Ecto neural progenitor cell (in vitro differentiated cells): ENCODE measurements at places on chromosomes 4 and X.

DNA sequence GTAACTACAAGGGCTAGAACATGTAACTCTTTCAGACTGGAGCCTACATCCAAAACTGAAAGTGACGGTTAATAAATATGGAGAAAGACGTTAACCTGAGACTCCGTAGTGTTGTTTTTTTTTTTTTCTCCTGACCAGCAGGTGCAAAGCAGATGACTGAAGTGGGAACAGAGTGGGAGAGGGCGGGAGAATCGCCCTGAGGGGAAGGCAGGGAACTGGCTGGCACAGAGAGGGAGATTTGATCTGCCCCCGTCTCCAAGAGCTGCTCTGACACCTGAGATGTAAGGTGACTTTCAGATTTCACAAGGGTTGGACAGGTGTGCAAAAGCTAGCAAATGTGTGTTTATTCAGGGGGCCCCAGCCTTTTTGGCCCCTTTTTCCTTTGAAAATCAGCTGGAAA lies 180.2 kb downstream of the PALLD start:
- no peak for DNase-seq

- DNase-seq: no peak
Measured at GRCh38 chrX:44828008-44828605, 15.7 kb upstream of the DUSP21 start.

- DNase-seq: no peak
Measured at GRCh38 chr4:144189121-144189520, 48.6 kb upstream of the GYPA start.

DNA sequence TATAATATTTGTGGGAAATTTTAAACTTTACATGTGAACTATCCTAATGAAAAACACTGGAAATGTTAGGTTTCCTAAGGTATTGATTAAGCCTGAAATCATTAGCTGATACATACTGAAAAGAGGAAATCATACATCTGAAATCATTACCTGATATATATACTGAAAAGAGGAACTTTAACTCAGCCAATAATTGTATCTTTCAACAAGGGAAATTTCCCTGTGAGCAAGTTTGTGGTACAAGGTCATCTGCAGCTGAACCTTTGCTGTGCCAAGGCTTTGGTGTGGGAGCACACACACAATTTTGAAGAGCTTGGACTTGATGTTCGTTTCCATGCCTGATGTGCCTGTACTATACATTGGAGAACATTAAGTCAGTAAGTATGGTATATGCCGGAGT lies 131.9 kb upstream of the USP9X start:
- no peak for DNase-seq

DNA sequence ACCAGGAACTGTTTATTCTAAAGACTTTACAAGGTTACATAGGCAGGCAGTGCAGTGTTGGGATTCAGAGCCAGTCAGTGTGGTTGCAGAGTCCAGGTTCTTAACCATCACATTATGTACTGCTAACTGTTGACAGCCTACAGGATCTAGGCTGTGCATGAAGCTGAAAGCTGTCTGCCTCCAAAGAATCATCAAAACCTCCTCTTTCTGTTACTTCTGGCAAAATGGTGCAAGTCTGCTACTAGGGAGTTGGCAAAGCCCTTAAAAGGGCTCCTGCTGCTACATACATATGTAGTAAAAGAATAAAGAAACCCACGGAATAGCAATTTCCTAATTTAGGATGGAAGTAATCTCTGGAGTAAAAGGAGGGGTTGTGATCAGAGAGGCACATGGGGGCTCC lies 40.4 kb upstream of the CHRDL1 start:
- no peak for DNase-seq

DNA sequence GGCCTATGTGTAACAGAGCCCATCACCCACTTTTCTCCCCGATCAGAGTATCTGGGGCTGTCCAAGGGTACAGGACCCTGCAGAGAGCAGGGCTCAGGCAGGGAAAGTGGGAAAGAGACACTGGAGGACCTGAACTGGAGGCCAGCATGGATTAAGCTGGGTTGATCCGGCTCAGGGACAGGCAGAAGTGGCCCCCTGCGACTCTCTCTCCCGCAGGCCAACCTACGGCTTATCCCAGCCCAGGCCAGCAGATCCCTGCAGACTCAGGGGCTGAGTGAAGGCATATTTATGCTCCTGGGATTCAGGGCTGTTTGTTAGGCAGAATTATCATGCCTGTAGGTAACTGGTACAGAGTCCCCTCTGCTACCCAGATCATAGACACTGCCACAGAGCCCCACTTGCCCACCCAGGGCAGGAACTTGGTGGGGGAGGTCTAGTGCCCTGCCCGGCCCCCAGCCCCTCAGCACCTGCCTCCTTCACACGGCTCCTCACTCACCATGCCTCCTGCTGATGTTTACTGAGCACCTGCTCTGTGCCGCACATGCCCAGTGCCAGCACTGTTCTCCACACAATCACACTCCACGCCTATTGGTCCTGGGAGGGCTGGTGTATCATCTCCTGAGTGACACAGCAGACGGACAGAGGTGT lies 87.3 kb downstream of the ADRA2C start:
- no peak for DNase-seq

DNA sequence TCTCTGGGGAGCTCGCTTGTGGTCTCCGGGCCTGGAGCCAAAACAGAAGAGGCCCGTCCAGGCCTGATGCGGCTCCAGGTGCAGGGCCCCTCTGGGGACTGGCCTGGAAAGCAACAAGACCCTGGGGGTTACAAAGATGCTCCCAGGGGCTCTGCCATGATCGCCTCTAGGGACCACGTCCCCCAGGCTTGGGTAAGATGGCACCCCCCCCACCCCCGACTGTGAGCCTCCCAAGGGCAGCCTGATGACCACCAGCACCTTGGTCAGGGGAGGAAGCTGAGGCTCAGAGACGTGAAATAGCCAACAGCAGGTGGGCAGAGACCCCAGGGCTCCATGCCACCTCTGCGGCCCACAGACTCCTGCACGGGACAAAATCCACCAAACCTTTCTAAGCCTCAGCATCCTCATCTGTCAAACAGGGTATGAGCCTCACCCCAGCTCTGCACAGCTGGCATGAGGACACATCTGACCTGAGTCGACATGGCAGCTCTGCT lies 25.4 kb downstream of the C4orf50 start:
- DNase-seq: peak; percentile 30

GRCh38 chr4:69999420-69999819 lies 3.7 kb downstream of the STATH start:
- no peak for DNase-seq

DNA sequence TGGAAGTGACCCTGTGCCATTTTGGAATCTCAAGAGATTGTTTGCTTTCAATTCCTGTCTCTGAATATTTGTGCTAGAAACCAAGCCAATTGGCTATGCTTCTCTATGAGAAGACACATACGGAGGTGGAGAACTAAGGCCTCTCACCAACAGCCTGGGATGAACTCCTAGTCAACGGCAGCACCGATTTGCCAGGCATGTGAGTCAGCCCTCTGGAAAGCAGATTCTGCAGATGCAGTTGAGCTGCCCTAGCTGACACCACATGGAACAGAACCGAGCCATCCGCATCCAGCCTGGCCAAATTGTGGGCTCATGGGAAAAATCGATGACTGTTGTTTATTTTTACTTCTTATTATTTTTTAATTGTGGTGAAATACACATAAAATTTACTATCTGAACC lies 58.2 kb upstream of the WDFY3 start:
- no peak for DNase-seq

- no peak for DNase-seq
Measured at GRCh38 chr4:650951-651883, 22.9 kb downstream of the ATP5ME start.

- no peak for DNase-seq
Measured at GRCh38 chr4:102687982-102688433, 72.8 kb downstream of the MANBA start.

DNA sequence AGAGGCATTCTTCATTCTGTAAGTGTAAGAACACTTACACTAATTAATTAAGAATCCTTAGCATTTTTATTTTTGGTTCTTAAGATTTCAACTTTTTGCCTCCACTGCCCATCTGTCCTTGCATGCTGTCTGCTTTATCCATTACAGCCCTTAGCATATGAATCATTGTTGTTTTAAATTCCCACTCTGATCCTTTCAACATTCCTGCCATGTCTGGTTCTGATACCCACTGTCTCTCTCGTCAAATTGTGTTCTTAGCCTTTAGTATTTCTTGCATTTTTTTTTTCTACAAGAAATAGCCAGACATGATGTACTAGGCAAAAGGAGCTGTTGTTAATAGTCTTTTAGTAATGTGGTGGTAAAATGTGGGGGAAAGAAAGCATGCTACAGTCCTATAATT lies 1360.0 kb downstream of the TECRL start:
- no peak for DNase-seq

- DNase-seq: no peak
Measured at GRCh38 chr4:147480502-147480890, 401 bp upstream of the EDNRA start.

- DNase-seq: no peak
Measured at GRCh38 chr4:2426069-2426397, 7.3 kb downstream of the CFAP99 start.

DNA sequence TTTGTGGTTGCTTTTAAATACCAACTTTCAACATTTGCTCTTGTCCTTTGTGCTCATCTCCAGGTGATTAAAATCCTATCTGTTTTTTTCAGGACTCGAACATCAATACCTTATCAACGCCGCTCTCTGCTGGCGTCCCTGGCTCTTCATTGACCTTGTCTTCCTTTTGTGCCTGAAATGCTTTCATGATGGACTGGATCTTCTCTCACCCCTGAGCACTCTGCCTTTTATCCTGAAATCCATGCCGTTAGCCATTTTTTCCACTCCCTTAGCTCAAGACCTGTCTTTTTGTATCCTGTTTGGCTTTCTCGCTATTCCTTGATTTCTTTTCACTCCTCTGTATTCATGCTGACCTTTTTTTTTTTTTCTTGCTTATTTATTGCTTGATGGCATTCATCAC lies 549.5 kb upstream of the CPEB2 start:
- DNase-seq: no peak

DNA sequence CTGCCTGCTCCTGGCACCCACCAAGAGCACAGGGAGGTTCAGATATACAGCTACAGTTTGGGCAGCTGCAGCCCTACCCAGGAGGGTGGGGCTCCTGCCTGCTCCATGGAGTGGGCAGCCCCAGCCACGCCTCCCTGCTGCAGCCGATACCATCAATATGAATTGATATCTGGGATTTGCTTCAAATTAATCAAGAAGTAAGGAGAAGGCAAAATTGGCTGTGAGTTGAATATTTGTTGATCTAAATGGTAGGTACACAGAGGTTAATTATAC lies 31.2 kb upstream of the ZNF280C start:
- DNase-seq: no peak

DNA sequence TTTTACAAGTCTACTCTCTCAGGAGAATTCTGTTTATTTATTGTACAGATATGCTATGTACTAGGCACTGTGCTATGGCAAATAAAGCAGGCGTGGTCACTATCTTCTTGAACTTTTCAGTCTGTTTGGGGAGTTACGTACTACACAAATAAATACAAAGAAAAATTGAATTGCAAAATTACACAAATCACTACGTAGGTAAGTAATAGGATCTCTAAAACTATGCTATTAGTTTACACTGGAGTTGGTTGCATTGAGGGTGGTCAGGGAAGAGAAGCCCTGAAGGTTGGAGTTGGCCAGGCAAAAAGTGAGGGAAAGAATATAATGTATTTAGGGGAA lies 75.7 kb downstream of the GAB1 start:
- no peak for DNase-seq

- DNase-seq: no peak
Measured at GRCh38 chr4:2685541-2685940, 70.6 kb downstream of the TNIP2 start.
